ENCODE measurements at places on chromosomes 4 and X.

- no peak for DNase-seq
Measured at GRCh38 chr4:117093571-117093970, 8.2 kb upstream of the TRAM1L1 start.

GRCh38 chr4:113181289-113182007 is 132.0 kb downstream of the ANK2 start:
- DNase-seq: peak; percentile 7

- DNase-seq: no peak
Measured at GRCh38 chr4:159503236-159504008, 400.5 kb downstream of the RAPGEF2 start.

- no peak for DNase-seq
Measured at GRCh38 chr4:52611030-52611555, 48.0 kb downstream of the USP46 start.

- no peak for DNase-seq
Measured at GRCh38 chr4:147910315-147910714, 178.4 kb downstream of the ARHGAP10 start.

- DNase-seq: no peak
Measured at GRCh38 chr4:153472122-153473037, 6.2 kb downstream of the TMEM131L start.

DNA sequence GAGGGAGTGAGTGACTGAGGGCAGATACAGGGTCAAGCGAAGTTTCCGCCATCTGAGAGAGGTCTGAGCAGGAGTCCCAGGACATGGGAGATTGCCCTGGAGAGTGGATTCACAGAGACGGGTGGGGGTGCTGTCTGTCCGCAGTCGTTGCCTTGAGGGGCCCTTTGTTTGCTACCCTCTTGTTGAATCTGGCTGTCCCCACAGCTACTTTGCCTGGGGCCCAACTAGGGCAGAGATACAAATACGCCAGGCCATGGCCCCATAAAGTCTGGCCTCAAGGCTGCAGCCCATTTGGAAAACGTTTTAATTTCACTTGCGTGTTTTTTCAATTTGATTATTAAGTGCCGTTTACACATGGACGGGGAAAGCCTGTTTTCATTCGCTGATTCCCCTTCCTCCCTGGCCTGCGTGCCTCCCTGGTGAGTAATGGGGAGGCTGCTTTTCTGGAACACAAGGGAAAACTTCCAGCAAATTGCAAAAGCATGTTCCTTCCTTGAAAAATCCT is 134.4 kb downstream of the SMIM20 start:
- no peak for DNase-seq

- no peak for DNase-seq
Measured at GRCh38 chrX:13279279-13280018, 40.4 kb downstream of the ATXN3L start.
